ENCODE measurements at places on chromosomes 5 and 9.
A peak's percentile ranks its signal among the peaks of the same experiment; 100 is the strongest.

DNA sequence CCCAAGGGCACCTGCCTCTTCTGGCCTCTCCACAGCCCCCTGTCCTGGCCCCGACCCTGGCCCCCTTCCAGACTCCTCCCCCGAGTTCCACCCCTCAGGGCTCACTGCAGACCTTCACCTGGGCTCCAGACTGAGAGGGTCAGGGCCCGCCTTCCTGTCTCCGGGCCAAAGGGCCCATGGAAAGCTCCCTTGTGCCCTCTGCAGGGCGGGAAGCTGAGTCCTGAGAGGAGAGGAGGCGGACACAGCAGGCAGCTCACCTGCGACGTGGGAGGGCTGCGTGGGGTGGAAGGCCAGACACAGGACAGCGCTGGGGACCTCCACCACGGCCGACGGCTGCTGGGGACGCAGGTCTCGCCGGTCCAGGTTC lies 20.6 kb downstream of the DYNC2I2 start:
- no peak for DNase-seq

DNA sequence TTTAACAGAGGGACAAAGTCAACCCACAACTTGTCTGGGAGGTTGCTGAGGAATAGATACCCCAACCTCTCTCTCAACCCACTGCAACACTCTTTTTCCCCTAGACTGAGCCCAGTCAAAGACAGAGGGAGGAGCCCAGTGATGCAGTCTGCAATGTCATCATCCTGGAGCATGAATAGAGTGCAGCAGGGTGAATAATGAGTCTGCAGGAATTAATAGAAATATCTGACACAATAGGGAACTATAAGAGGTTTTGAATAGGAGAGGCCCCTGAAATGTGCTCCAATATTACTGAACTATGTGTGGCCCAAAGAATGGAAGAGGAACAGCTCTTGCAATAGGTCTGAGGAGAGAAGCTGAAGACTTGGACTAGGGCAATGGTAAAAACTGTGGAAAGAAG lies 59.1 kb downstream of the PDCD1LG2 start:
- no peak for DNase-seq

- no peak for DNase-seq
Observed at GRCh38 chr5:135704616-135705015, 125.8 kb upstream of the CXCL14 start.

DNA sequence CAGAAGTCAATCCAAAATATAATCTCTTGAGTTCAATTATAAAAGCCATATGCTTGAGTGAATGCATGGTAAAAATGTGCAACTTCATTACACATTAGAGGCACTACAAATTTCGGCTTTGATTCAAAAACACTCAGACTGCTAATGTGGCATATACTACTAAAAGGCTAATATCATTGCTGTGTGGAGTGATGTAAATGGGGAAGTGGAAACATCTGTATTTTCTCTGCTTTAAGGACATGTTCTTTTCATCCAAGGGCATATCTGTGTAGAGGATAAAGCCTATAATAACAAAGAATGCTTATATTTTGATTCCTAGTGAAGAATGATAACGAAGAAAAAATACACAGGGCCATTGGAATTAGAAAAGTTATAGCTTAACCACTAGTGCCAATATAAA lies 643.9 kb upstream of the ZNF608 start:
- DNase-seq, result no peak

- DNase-seq, result no peak
Observed at GRCh38 chr5:151449839-151450238, 2.4 kb downstream of the SLC36A1 start.

DNA sequence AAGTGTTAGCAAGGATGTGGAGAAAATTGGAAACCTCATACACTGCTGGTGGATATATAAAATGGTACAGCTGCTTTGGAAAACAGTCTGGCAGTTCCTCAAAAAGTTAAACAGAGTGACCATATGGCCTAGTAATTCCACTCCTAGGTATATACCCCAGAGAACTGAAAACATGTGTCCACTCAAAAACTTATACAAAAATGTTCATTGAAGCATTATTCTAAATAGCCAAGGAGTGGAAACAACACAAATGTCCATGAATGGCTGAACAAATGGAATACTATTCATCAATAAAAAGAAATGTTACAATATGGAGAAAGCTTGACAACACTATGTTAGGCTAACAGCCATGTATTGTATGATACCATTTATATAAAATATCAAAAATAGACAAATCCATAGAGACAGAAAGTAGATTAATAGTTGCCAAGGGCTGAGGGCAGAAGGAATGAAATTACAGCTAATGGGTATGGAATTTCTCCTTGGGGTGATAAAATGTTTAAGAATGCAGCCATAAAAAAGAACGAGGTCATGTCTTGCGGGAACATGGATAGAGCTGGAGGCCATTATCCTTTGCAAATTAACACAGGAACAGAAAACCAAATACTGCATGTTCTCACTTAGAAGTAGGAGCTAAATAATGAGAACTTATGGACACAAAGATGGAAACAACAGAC lies 33.6 kb upstream of the FBP1 start:
- DNase-seq, result no peak

DNA sequence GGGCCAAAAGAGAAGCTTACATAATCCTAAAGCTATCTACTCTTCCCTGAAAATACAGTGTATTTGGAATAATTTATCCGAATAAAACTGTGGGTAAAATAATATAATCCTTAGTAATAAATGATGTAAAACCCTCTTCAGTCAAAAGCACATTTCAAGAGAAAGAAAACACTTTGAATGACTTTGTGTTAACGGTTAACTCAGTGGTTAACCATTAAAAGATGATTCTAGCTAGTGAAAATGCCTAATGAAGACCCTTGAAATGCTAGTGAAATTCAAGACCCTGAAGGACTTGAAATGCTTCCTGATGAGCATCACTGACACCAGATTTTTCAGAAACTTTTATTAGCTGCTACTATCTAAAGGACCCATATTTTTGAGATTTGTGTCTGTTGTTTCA lies 70.7 kb downstream of the COX7C start:
- DNase-seq, result no peak

- DNase-seq, result no peak
Observed at GRCh38 chr9:89145097-89145496, 33.5 kb downstream of the SHC3 start.

DNA sequence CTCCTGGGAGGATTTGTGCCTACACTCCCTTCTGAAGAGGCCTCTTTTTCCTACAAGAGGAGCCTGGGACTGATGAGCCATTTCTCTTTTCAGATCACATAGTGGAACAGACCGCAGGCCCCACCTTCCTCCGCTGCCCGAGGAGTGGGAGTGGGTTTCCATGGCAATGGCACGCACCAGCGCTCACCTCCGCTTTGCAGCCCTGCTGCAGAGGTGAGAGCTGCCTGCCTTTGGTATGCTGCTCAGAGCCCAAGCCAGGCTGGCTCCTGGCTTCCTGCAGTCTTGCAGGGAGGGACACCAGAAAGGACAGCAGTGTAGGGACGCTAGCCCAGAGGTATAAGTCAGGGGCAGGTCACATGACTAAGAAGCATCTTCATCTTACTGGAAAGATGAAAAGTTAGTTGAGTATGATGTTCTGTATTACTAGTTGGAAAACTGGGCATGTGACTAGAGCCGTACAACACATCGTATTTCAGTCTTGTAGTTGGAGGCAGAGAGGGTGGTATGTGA lies 12.4 kb downstream of the PTTG1 start:
- DNase-seq, result no peak

- no peak for DNase-seq
Observed at GRCh38 chr5:113056988-113057387, 80.4 kb downstream of the DCP2 start.

DNA sequence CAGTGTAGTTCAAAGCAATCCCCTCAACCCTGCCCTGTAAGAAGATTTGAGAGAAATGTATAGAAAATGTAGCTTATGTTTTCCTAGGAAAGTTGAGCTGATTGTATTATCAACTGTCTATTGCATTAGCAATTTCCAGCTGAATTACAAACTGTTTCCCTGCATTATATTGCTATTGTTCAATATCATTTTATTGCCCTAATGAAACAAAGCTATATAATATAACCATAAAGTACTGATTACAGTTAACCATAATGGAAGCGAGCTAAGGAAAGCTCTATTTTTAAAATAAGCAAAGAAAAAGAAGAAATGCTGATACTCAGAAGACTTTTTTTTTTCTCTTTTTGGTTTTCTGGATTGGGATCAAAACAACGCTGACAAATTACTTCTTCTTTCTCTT lies 228.3 kb downstream of the EFNA5 start:
- DNase-seq, result no peak

DNA sequence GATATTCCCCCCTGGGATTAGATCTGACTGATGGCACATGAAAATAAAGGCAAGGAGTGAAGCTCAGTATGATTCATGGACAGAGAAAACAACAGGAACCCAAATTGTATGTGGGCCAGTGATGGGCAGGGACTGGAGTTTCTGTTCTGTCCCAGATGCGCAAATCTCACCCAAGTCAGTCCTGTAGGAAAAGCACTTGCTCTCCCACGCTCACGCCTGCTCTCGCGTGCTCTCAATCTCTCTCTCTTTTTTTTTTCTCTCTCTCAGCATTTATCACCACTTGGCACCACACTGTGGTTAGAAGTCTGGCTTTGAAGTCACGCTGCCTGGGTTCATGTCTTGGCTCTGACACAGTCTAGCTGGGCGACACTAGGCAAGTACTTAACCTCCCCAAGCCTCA lies 106.5 kb upstream of the LRRTM2 start:
- DNase-seq, result peak; percentile 52

DNA sequence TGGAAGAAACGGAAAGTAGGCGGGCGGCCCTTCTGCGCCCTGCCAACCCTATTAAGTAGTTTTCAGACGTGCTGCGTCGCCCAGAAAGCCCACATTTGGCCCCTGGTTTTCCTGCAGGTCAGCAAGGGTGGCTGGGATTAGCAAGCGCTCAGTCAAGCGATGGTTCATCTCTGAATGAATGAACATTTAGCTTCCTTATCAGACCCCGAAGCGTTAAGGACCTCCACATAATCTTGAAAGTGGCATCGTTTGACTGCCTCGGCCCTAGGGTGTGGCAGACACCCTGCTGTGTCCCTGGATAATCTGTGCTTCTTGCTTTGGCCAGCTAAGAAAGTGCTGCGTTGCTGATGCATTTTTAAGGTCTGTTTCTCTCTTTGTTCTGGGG lies 684 bp downstream of the TOR1B start:
- no peak for DNase-seq

DNA sequence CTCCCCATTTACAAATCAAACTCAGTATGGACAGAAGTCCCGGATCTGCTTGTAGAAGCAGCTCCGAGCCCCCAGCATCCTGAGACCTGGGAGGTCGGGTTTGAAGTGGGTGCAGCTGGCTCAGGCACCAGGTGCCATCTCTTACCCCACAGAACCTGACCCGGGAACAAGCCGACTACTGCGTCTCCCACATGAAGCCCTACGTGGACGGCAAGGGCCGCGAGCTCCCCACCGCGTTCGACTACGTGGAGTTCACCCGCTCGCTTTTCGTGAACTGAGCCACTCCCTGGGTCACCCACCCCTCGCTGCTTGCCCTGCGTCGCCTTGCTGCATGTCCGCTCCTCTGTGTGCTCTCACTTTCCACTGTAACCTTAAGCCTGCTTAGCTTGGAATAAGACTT lies 23.6 kb downstream of the DYNC2I2 start:
- DNase-seq, result no peak

DNA sequence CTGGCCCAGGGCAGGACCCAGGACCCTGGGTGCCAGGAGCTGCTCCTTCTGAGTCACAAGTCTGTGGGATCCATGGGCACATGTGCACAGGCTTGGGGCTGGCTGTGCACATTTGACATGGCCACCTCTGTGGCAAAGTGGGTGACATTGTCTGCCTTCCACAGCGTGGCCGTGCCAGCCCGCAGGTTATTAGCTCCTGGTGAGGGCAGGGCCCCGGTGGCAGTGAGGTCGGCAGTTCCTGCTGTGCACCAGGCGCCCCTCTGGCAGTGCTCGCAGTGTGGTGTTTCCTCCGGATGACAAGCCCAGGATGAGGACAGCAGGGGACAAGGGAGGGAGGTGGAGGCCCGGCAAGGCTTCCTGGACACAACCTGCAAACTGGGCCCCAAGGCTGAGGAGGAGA lies 60.5 kb downstream of the OLFM1 start:
- no peak for DNase-seq

- no peak for DNase-seq
Observed at GRCh38 chr9:32596096-32596865, 23.3 kb upstream of the NDUFB6 start.

GRCh38 chr5:150256410-150257064 lies 33.0 kb downstream of the CAMK2A start:
- DNase-seq, result no peak

GRCh38 chr5:53882676-53883031 lies 322.2 kb downstream of the NDUFS4 start:
- DNase-seq, result no peak

All from right atrium auricular region (tissue), 2 donors.